ENCODE measurements at places on chromosomes 3 and 15.

GRCh38 chr15:39589193-39589814, 8.4 kb downstream of the THBS1 start:
- DNase-seq: no peak

DNA sequence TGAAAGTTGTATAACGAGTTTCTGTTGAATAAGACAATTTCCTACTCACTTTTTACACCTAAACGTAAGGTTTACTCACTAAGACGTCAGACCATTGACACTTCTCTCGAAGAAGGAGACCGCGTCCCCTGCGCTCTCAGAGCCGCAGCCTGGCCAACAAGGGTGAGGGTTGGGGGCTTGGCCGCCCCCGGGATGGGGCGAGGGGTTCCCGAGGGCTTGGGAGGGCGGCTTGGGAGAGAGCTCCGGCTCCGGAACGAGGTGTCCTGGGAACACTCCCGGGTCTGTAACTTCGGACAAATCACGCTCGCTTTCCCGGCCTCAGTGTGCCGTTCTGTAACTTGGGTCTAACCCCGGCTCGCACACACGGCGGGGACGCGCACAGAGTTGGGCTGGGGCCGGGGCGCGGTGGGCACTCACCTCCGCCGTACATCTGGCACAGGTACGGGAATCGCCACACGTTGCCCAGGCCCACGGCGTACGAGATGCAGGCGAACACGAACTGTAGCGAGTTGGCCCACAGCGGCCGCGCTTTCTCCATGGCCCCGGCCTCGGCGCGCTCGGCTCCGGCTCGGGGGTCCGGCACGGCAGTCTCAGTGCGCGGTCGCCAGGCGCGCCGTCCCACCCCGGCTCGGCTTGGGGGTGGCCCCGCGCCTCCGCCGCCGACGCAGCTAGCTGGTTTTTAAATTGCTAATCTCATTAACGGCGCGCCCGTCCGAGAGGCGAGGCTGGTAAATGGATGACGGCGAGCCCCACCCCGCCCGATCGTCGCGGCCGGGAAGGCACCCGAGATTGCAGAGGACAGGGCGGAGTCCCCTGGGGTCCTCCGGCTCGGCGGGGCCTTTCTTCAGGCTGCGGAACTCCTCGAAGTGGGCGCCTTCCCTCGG, at the start of gene SLC6A20:
Gene SLC6A20 (minus strand): TSS at position 655 of the 884 bp plus-strand sequence. CDS start 117 bp downstream, at position 538.
- no peak for DNase-seq

- no peak for DNase-seq
Measured at GRCh38 chr3:3170998-3171397, 8.5 kb downstream of the CRBN start.

DNA sequence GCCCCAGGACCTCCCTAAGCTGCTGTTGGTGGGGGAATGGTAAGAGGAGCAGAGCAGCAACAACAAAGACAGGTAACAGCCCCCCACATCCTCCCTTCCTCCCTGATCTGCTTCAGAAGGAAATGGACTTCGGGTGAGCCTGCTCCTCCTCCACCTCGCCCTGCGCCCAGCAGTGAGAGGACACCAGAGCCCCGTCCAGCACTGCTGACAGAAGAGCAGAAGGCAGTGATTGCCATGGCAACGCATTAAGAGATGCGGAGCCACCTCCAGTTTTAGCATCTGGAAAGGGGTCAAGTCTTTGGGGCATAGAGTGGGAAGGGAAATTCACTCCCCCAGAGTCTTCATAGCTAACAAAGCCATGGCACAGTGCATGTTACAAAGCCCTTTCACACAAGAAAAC, 77.6 kb upstream of the HRH1 start:
- DNase-seq: no peak

- DNase-seq: no peak
Measured at GRCh38 chr15:70034596-70034995, 63.1 kb downstream of the TLE3 start.

- DNase-seq: no peak
Measured at GRCh38 chr3:127165694-127166485, 27.0 kb upstream of the PRR23E start.

DNA sequence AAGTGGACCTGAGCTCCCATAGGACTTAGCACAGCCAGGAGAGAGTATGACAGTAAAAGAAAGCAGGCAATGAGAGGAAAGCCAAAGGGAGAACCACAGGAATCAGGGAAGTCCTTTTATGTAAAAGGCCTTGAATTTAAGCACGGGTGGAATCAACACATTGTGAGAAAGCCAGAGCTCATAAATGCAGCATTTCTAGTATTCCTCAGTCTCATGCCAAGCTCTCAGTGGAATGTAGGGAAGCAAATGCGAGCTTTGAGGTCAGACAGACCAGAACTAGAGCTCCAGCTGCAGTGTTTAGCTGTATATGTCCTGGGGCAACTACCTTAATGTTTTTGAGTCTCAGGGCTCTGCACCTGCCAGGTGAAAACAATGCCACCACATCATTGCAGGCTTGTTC, 132.1 kb upstream of the TRIM42 start:
- no peak for DNase-seq

Data from activated CD8-positive, alpha-beta memory T cell treated with anti-CD3 and anti-CD28 coated beads for 1 hour (primary cell).